Colonic mucosa (tissue), 4 donors: ENCODE measurements at places on chromosomes 6 and 20. TPM values are rescaled to one million over a fixed set of nuclear protein-coding genes. Genes with fewer than 3 reads are reported as not detected.

The MROH8 gene
- 1.3 TPM for total RNA-seq

The KATNA1 gene
- total RNA-seq: 14.3 TPM

The BNIP5 gene
- total RNA-seq: 7.8 TPM

The DLL1 gene
- 16.1 TPM for total RNA-seq

The RREB1 gene
- total RNA-seq: 79.0 TPM

The KDM1B gene
- total RNA-seq: 43.5 TPM

The BMP6 gene
- total RNA-seq: 2.1 TPM

The VNN1 gene
- total RNA-seq: 6.4 TPM

The FABP7 gene
- not detected for total RNA-seq

- no peak for DNase-seq
These were observed 22.2 kb downstream of the HIVEP1 start for GRCh38 chr6:12034349-12034748.

DNA sequence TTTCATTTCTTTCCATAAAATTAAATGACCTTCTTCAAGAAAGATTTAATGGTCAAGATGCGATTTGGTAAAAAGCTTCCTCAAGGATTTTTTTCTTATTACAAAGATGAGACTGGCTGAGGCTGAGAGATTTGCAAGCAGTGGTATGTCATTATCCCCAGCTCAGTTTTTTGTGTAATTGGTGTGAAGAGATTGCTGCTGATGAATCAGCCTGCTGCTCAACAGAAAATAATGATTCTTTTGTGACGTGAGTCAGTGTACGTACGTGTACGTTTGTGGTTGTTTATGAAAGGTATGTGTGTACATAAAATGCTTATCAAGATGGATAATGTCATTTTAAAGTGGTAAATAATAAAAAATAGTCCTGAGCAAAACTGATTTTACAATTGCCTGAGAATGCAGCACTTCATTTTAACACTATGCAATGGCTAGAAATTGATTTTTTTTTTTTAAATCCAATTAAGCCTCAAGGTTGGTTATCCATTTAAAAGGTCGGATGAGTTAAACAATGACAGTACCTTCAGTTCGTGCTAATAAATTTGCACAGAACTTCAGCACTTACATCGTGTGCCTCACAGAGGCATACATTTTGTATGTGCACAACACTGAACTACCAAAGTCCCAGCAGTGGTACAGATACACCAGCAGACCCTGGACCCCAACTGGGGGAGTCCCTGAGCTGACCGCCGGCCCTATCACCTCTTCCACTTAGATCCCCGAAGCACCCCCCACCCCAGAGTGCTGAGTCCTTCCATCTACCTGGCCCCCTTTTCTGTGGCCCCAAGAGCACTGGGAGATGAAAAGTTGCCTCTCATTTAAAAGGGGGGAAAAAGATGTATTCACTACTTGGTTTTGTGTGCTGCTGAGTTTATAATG is 9.7 kb upstream of the NPEPL1 start:
- DNase-seq: no peak

DNA sequence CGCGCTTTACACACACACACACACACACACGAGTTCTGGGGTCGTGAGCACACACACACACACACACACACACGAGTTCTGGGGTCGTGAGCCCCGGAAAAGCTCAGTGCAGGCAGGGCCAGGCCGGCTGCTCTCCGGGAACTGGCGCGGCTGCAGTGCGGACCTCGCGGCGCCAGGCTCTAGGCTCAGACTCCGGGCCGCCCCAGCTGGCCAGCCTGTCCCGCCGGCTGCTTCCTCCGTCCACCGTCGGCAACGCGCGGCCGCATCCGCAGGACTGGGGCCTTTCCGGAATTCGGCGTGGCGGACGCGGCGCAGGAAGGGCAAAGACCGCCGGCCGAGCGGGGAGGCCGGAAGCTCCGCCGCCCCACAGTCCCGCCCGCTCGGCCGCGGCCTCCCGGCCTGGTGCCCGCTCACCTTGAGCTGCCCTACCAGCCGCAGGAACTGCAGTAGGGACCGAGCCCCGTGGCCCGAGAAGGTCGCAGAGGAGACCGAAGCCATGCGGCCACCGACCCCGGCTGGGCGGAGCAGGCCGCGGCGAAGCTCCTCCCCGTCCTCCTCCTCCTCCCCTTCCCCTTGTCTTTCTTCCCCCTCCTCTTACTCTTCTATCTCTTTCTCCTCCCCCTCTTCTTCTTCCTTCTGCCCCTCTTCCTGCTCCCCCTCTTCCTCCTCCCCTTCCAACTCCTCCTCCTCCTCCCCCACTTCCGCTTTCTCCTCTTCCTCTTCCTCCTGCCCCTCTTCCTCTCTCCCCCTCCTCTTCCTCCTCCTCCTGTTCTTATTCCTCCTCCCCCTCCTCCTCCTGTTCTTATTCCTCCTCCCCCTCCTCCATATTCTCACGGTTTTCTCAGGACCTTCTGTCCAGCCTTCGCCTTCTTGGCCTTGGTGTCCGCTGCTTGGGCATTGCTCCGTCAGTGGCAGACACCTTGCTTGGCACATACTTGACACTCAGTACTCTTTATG is at the start of gene HDDC2:
Gene HDDC2, minus strand, starts transcription at position 533 of the 957 bp plus-strand sequence. Its CDS starts 35 bp downstream, at position 498.
- peak; percentile 70 for DNase-seq

DNA sequence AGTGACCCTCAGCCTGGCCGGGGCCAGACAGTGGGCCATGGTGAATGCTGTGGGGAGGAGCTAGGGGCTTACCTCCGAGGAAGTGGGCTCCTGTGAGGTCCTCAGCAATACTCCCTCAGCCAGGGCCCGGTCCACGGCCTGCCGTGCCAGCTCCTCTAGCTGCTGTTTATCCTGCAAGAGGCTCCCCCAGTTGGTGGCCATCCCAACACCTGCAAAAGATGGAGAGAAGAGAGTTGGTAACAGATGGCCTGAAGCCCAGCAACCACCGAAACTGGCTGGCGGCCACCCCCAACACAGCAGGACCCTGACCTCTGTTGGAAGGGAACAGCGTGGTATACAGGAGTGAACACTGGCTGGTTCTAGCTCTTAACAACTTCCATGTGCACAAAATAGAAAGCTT is 4.0 kb downstream of the GSS start:
- DNase-seq: no peak

- peak; percentile 86 for DNase-seq
These were observed at the start of gene LY6G5C for GRCh38 chr6:31680226-31681134. LY6G5C (minus strand) TSS chr6:31681067; CDS start chr6:31680373, 694 bp downstream.

GRCh38 chr6:167566711-167567141 is 241.8 kb downstream of the TTLL2 start:
- DNase-seq: peak; percentile 12

DNA sequence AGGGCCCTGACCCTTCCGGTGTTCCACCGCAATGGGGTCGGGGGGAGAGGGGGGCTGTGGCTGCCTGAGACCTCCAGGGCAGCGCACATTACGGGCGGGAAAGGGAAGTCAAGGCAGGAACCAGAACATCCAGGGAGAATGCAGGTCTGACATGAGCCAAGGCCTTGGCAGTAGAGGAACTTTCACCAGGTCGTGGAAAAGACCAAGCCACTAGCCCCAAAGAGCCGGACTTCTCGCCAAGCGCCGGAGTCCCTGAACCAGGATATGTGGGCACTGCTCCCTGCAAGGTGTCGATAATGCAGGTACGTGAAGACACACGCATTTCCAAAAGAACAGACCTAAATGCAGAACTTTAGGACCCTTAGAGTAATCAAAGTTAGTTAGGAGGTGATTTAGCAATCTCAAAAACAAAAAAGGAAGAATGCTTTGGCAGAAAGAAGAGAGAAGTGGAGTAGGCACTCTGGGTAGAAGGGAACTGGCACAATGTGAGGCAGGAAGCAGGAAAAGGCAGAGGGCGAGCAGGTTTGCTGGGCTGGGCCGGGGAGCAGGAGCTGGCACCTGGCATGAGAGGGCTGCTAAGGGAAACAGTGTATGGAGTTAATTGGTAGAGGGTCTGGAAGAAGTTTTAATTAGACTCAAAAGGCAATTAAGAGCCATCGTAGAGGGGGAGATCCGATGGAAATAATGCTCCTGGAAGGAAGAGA is 14.3 kb downstream of the POU3F2 start:
- DNase-seq: no peak

- no peak for DNase-seq
These were observed 128.6 kb upstream of the SLC22A23 start for GRCh38 chr6:3585320-3585935.

DNA sequence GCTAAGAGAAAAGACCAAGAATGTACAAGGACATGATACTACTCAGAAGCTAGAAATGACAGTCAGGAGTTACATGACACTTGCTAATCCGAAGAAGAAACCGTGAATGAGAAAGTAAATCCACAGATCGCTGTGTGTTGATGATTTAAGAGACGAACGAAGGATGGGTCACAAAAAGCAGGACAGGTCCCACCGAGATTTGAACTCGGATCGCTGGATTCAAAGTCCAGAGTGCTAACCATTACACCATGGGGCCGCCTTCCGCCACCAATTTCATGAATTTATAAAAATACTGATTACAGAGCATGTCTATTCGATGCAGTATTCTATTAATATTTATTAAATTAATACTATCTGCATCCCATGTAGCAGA is 54.0 kb upstream of the BTN3A2 start:
- DNase-seq: peak; percentile 45

DNA sequence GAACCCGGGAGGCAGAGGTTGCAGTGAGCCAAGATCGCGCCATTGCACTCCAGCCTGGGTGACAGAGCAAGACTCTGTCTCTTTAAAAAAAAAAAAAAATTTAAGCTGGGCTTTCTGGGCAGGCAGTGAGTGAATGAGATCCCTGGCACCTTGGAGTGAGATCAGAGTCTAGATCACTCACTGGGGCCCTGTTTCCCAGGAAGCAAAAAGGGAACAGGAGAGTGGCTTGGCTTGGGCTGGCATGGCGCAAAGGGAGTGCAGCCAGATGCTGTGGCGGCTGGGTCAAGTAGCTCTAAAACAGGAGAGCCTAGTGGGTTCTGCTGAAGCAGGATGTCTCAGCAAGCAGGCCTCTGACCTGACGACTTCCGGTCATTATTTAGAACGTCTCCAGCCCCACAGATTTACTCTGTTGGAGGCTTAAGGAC is 10.4 kb downstream of the PLCG1 start:
- no peak for DNase-seq

DNA sequence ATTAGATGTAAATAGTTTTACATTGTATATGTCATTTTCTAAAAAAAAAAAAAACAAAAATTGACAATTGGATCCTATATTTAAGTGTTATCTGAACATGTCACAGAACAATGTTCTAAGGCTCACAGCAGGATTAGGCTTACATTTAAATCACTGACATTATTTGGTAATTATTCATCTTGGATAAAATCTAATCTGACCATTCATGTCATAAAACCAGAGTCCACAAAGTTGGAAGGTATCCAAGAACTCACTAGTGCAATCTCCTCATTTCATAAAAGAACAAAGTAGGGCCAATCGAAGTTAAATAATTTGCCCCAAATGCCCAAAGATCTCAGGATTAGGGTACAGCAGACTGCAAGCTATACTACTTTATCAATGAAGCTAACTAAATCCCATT is 73.0 kb downstream of the PDSS2 start:
- DNase-seq: no peak

DNA sequence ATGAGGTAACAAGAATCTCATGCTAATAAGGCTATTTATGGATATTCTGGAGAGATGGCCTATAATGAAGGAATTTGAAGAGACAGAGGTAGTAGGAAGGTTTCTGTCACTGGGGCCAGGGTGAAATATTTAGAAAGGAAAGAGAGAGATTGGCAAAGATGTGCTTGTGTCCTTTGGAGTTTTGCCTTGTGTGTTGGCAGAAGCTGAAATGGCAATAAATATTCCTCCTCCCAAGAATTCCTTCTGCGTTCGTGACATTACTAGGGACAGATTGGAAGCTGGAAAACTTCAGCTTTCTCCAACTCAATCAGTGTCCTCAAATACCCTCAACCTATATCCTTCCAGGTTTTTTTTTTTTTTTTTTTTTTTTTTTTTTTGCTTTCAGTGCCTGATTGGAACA is 6.3 kb downstream of the SAMD5 start:
- DNase-seq: no peak

DNA sequence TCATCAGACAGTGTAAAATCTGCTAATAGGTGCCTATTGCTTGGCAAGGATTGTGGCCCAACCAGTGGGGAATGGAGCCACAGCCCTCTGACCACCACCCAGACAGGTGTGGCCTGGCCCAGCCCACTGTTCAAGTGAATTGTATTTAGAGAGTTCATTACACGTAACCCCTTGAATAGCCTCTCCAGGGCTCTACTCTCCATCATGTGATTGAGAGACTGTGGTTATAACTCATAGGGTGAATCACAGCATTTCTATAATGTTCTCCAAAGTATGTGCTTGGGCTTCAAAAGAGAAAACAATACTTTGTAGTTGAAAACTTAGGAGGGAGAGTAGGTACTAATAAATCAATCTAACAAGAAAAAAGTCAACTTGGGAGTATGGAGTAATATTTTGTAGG is 38.4 kb downstream of the ALDH8A1 start:
- no peak for DNase-seq

DNA sequence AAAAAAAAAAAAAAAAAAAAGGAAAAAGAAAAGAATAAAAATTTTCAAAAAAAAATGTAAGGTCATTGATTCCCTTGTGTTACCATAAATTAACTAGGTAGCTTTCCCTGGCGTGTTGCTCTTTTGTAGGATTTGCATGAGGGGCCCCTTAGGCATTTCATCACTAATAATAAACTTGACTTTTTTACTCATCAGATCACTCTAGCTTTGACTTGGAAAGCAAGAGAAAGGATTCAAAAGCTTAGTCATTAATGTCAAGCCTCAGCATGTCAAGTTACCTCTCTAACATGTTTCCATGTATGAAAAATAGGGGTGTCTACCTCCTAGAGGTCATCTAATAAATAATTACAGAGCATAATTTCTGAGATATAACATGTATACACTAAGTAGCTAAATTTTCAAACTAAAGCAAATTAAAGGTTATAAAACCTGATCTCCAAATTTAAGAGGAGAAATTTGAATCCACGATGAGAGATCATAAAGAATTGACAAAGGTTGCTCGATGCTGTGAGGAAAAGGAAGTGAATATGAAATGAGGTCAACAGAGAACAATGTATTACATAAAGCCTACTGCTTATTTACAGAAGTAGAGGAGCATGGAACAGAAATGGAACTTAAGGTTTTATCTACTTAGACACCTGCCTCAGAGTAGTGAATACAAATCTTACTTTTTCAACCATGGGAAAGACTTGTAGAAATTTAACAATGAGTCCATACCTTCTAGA is 86.8 kb downstream of the ARHGAP18 start:
- no peak for DNase-seq

DNA sequence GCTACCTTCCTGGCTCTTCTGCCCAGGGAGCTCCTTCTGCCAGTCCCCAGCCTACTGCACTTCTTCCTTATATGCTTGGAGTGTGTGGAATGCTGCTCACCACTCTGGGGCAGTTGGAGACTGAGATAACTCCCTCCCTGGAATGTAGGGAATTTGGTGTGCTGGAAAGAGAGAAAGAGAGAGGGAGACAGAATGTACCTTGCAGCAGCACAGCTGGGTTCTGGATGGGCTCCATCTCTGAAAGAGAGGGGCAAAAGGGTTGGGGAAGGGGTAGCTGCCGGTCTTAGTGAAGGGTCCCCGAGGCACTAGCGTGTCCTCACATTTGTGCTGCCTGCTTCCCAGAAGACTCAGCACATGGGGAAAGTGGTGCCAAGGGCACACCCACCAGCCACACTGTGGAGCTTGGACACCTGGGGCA is 40.2 kb upstream of the DDR1 start:
- DNase-seq: no peak

- DNase-seq: peak; percentile 56
These were observed 42.0 kb upstream of the KIF16B start for GRCh38 chr20:16615199-16615598.
